ENCODE measurements at places on chromosomes 1 and 21. TPM values are rescaled to one million over a fixed set of nuclear protein-coding genes. Genes with fewer than 3 reads are reported as not detected.

GRCh38 chr1:56171670-56172069 lies 407.7 kb downstream of the PLPP3 start:
- no peak for DNase-seq

GRCh38 chr1:52725903-52726264 lies 369 bp upstream of the ZYG11B start:
- DNase-seq, result no peak

DNA sequence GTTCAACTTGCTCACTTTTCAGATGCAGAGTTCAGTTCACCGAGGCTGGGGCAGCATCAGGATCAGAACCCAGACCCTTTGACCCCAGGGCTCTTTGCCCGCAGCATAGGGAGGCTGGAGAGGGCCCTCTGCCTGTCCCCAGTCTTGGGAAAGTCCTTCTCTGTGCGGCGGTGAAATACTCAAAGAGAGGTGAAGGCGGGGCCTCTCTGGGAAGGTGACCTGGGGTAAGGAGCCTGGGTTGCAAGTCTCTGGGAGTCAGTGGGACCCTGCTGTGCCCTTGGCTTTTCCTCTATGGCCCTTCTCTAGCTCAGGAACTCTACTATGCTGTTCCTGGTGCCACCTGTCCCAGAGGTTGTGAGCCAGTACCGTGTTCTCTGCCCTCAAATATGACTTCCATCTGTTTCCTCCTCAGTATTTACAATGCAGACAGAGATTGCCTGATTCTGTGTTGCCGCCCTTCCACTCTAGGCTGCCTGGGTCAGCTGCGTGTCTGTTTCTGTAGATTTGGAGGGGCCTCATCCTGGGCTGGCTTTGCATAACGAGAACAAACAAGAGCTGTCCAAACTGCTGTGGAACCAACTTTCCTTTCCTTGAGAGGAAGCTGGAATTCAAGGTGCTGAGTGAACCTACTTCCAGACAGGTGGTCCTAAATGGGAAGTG lies 18.7 kb upstream of the ZBTB21 start:
- DNase-seq, result no peak

DNA sequence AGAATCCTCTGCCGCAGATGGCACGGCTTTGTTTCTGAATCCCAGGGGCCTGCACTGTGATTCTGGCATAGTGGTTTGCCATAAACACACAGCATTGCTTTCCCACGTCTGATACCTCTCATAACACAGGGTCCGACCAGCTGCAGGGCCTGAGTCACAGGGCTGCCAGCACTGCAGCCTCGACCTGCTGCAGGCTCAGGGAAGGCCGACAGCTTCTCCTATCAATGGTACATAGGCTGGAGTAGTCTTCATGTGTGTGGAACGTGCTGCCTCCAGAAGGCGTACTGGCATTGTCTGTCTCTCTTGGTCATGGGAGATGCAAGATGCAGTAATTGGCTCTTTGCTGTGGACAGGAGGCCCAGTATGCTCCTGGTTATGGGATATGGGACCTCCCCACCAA lies 53.5 kb upstream of the PDE9A start:
- DNase-seq, result no peak

- DNase-seq, result no peak
These were observed 572 bp downstream of the FUCA1 start for GRCh38 chr1:23867542-23867894.

- no peak for DNase-seq
These were observed 41.0 kb upstream of the DR1 start for GRCh38 chr1:93304716-93305138.

- DNase-seq, result peak; percentile 76
These were observed 74.3 kb upstream of the COG2 start for GRCh38 chr1:230568008-230568407.

- DNase-seq, result no peak
These were observed 15.7 kb upstream of the EDEM3 start for GRCh38 chr1:184770181-184770979.

GRCh38 chr21:37059181-37059580 lies 13.7 kb downstream of the PIGP start:
- DNase-seq, result no peak

GRCh38 chr1:153888533-153888932 lies 34.2 kb downstream of the GATAD2B start:
- DNase-seq, result no peak

DNA sequence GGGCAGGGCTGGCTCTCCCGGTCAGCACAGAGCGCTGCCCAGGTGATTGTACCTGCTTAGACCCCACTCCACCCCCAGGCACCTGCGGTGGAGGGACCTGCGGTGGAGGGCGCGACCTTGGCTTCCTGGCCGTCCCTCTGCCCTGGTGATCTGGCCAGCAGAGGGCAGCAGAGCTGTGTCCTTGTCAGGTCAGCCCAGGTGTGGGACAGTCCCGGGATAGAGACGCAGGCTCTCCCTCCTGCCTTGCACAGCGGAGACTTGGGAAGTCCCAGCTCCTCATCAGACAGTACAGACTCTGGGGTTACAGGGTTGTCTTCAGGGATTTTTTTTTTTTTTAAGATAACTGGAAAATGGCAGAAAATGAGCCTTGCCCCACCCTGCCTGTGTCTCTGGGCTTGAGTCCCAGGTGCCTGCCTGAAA lies 10.0 kb downstream of the SLX9 start:
- DNase-seq, result no peak

DNA sequence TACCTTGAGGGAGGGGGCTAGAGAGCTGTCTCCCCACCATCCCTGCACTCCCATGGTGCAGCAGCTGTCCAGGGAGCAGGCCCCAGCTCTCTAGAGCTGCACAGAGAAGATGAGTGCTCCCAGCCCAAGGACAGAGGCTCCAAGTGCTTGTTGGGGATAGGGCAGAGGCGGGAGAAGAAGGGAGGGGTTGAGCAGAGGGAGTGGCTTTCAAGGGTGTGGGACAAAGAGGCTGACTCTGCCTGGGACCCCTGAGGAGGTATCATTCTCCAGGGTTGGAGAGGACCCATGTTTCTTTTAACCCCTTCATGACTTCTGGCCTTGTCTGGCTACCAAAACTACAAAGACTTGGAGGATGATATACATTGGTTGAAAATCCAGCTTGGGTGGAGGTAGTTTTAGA lies 14.6 kb downstream of the FOXD2 start:
- DNase-seq, result no peak

DNA sequence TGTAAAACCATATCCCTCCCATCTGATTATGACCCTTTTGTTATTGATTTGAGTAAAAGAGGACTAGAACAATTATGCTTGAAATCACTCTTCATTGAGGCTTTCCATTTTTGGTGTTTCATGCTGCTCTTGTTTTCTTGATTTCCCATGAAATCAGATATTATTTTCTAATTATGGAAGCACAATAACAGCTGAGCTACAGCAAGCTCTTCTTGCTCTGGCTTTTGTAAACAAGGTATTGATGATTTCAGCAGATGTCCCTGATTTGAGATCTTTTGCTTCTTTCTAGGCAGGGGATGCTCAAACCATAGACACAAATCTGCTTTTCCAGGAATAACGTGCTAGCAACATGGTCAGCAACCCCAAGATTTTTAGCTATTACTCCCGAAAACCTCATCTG lies 607.8 kb downstream of the NCAM2 start:
- DNase-seq, result no peak

- no peak for DNase-seq
These were observed 38.8 kb downstream of the ZBTB17 start for GRCh38 chr1:15937146-15937545.

DNA sequence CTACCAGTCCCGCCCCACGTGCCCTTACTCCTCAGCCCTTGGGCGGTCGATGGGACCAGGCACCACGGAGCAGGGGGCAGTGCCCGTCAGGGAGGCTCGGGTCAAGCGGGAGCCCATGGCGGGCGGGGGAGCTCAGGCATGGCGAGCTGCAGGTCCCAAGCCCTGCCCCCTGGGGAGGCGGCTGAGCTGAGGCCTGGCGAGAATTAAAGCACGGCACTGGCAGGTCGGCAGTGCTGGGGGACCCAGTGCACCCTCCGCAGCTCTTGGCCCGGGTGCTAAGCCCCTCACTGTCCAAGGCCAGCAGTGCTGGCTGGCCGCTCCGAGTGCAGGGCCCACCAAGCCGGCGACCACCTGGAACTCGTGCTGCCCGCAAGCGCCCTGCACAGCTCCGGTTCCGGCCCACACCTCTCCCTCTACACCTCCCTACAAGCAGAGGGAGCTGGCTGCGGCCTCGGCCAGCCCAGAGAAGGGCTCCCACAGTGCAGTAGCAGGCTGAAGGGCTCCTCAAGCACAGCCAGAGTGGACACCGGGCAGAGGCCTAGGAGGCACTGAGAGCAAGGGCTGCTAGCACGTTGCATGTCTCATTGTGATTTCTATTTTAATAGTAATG lies 166.8 kb upstream of the FMN2 start:
- no peak for DNase-seq

Gene PODN
- total RNA-seq, result 1.2 TPM

Gene BCAR3
- total RNA-seq, result 5.9 TPM

Gene C1orf159
- 5.5 TPM for total RNA-seq
